ENCODE measurements at places on chromosomes 12 and 14. TPM values are rescaled to one million over a fixed set of nuclear protein-coding genes. Genes with fewer than 3 reads are reported as not detected.

Gene SYNDIG1L
- not detected for total RNA-seq

Gene RPL10L
- not detected for total RNA-seq

GRCh38 chr12:112456029-112456428 is 37.3 kb downstream of the PTPN11 start:
- DNase-seq, result no peak

DNA sequence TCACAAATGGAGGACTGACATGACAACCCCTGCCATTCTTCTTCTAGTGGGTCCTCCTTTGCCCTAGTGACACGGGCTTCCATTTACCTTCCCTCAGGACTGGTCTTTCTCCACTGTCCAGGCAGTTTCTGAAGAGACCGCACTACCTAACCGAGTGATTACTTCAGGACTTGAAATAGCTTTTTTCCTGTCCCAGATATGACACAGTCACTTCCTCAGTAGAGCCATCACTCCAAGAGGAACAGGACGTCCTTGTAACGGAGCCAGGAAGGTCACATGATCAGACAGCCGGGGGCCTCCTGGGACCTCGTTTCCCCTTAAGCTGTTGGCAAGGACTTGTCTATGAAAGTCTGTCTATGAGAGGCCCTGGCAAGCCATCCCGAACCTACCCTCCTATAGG is 62.3 kb downstream of the FOS start:
- DNase-seq, result peak; percentile 60

GRCh38 chr12:24015833-24016160 is 66.3 kb upstream of the SOX5 start:
- no peak for DNase-seq

DNA sequence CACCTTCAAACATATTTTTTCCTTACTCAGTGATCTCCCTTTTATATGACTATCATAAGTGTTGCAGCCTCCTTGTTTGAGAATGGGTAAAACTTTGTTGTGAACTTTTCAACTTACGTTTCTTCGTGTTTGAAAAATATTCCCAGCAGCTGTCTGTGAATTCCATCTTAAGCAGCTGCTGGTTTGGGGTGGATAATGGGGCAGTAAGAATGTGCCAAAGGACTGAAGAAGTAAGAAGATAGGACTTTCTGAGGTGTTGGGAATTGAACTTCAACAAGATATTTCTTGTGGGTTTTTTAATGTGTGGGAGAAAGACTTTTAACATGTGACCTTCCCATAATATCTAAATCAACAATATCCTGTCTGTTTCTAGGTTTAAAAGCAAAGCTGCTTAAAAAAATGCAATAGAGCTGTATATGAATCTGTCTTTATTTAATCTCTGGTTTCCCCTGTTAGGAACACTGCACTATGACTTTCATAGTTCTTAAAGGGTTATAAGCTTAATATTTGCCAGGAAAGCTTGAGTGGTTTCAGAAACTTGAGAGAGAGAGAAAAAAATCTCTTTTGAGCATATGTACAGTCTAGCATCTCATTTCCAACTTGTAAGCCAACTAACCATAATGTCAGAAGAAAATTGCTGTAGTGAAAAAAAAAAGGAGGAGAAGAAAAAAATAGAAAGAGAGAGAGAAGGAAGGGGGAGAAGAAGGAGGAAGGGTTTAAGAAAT is 1659.2 kb upstream of the FLRT2 start:
- no peak for DNase-seq

DNA sequence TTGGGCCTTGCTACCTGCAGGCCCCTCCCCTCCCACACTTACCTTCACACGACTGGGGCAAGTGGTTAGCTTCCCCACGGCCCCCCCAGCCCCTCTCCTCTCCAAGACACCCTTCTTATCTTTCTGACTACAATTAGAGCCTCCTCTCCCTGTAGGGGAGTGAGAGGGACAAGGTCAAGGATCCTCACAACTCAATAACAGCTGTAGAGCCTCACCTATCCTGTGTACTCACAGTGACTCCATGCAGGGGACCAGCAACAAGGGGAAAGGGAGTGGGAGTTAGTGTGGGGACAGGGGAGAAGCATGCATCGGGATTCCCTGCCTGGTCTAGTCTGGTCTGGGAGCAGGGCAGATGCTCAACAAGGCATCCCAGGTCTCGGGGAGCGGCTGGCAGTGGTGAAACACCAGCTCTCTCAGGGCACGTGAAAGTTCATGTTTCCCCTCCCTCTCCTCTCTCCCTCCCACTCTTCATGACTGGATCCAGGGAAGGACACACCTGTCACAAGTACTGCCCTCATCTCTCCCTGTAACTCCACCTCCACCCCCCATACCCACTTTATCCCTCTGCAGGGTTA is 45.3 kb downstream of the SMUG1 start:
- DNase-seq, result no peak

All from lung microvascular endothelial cell (primary cell).